Lung (tissue), 17 donors: ENCODE measurements at places on chromosomes 1 and 21. TPM values are rescaled to one million over a fixed set of nuclear protein-coding genes. Genes with fewer than 3 reads are reported as not detected.

Gene GSTM3
- 39.5 TPM for total RNA-seq

DNA sequence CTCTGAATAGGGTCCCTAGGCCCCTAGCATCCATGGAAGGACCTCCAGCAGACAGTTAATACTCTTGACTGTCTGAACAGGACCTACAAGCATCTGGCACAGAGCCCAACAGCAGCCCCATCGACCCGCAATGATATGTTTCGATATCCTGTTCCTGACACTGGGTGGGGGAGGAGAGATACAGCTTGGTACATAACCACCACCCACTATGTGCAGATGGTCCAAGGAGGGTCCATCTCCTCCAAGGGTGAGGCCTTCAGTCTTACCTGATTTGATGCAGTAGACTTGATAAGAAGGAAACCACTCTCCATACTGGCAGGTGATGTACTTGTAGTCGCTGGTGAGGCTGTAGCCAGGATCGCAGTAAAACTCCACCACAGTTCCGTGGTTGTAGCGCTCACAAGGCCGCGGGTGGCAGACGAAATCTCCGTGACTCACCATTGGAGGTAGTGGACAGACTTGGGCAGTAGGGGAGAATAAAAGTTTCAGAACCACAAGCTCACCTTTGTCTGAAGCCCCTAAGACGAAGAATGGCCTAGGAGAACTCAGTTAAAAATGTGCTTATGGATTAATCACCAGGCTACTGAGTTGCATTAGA, 86.0 kb upstream of the TLR5 start:
- H3K4me3 ChIP-seq: no peak overlapping the region
- H3K27ac ChIP-seq: no peak overlapping the region
- H3K27me3 ChIP-seq: no peaks in the 10 kb centered on the region
- no peaks in the 10 kb centered on the region for H3K36me3 ChIP-seq
- H3K4me1 ChIP-seq: no peaks in the 10 kb centered on the region

Gene LEFTY2
- total RNA-seq: 0.52 TPM

DNA sequence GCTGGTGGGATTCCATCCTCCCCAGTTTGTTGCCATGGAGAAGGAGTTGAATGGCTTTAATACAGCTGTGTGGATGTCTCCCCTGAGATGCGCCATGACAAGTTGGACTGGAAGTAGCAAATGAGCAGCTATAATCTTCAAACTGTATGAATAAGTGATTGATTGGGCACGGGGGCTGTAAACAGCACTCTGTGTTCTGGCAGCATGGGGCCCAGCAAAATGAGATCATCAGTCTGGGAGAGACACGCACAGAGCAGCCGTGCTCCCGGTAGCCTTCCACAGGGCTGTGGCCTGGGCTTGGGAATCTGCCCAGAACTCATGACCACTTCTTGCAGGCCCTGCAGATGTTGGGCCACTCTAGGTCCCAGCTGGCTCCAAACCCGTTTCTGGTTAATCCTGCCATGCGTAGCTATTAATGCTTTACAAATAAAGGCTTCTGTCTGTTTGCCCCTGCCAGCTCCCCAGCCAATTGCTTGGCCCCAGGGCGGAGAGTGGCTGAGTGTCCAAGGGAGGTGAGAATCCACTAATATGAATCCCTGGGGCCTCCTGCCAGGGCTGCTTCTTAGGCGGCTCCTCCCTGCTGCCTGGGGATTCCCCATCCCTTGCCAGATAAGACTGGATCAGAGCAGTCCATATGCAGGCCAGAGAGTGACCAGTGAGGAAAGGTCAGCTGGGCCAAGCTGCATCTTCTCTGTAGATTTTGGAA, 642.9 kb downstream of the AJAP1 start:
- no peak overlapping the region for H3K27ac ChIP-seq
- H3K27me3 ChIP-seq: peaks cover 3% of the 10 kb centered on the region
- H3K4me3 ChIP-seq: no peak overlapping the region
- H3K36me3 ChIP-seq: no peaks in the 10 kb centered on the region
- no peaks in the 10 kb centered on the region for H3K4me1 ChIP-seq

DNA sequence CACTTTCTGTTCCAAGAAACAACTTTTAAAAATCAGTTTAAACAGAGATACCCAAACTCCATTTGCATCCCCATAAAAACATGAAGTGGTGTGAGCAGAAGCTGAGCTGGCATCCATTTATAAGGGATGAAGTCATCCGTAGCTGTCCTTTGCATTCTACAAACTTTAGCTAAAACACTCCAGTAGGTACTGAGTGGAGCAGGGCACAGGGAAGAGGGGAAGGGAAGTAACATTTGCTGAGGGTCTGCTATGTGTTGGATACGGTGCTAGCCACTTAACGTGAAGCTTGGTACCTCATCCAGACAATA, 32.9 kb downstream of the VWA5B1 start:
- H3K27ac ChIP-seq: no peak overlapping the region
- peaks cover 3% of the 10 kb centered on the region for H3K4me1 ChIP-seq
- peaks cover 10% of the 10 kb centered on the region for H3K27me3 ChIP-seq
- DNase-seq: no peak
- H3K4me3 ChIP-seq: no peak overlapping the region

GRCh38 chr1:60762911-60763310, 319.4 kb upstream of the NFIA start:
- H3K36me3 ChIP-seq: no peaks in the 10 kb centered on the region
- DNase-seq: no peak
- peaks cover 8% of the 10 kb centered on the region for H3K4me1 ChIP-seq
- no peaks in the 10 kb centered on the region for H3K27me3 ChIP-seq
- no peak overlapping the region for H3K4me3 ChIP-seq

Gene KCNE2
- total RNA-seq: 0.65 TPM

Gene FAM177B
- total RNA-seq: 0.54 TPM

DNA sequence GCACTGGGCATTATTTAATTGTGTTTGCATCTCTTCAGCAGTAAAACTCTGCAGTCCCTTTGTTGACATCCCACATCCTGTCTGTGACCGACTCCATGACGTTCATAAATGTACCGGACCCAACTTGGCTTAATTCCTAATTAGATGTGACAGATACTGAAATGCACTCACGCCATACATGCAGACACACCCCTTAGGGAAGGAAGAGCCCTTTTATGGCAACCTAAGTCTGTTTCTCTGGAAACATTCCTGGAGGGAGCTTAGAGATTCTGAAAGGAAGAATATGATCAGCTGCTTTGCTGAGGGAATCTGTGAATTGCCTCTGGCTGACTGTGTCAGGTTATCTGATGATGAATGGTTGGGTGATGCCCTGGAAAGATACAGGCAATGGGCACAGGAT, 33.4 kb downstream of the ADAMTS5 start:
- H3K4me1 ChIP-seq: peaks cover 2% of the 10 kb centered on the region
- H3K27ac ChIP-seq: no peak overlapping the region
- H3K27me3 ChIP-seq: no peaks in the 10 kb centered on the region

DNA sequence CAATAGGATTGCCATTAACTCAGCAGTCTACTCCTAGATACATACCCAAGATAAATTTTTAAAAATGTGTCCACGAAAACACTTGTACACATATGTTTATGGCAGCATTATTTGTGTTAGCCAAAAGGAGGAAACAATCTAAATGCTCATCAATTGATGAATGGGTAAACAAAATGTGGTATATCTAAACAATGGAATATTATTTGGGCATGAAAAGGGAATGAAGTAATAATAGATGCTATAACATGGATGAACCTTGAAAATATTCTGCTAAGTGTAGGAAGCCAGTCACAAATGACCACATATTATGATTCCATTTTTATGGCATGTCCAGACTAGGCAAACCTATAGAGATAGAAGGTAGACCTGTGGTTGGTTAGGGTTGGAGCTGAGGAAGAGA, 34.3 kb downstream of the CFHR5 start:
- no peak for DNase-seq
- H3K36me3 ChIP-seq: no peaks in the 10 kb centered on the region
- H3K27me3 ChIP-seq: no peaks in the 10 kb centered on the region
- H3K4me1 ChIP-seq: no peaks in the 10 kb centered on the region
- H3K4me3 ChIP-seq: no peak overlapping the region
- H3K27ac ChIP-seq: no peak overlapping the region

DNA sequence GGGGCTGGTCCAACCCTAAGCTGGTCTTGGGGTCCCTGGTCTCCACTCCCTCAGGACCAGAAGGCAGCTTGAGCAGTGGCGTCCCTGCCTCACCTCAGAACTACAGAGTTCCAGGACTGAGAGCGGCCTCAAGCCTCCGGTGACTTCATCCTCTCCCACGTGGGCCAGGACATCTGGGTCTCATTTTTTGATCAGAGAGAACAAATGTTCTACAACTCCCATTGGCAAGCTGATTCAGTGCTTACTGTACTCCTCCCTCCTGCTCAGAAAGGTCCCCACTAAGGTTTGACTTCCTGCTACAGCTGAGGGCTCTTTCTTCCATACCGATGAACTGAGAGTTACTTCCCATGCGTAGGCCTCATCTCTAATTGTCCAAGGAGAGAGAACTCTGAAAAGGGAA, 78.5 kb downstream of the PLXNA2 start:
- peaks cover 23% of the 10 kb centered on the region for H3K4me1 ChIP-seq
- peaks cover 2% of the 10 kb centered on the region for H3K36me3 ChIP-seq
- DNase-seq: no peak
- H3K4me3 ChIP-seq: no peak overlapping the region

Gene TXNIP
- total RNA-seq: 556 TPM

DNA sequence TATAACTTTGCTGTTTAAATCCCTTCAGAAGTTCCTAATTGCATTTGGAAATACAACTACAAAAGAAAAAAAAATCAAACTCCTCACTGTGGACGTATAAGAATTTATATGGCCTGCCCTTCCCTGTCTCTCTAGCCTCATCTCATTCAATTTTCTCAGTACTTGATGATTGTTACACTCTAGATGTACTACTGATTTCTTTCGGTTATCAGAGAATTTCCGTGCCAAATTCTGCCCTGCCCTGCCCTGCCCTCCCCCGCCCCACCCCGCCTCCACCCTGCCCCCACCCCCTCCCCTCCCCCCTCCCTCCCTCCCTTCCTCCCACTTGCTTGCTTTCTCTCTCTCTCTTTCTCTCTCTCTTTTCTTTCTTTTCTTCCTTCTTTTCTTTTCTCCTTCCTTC, 71.7 kb upstream of the MPC2 start:
- no peaks in the 10 kb centered on the region for H3K27me3 ChIP-seq
- H3K27ac ChIP-seq: no peak overlapping the region
- no peak for DNase-seq
- no peaks in the 10 kb centered on the region for H3K4me1 ChIP-seq
- no peak overlapping the region for H3K4me3 ChIP-seq

- DNase-seq: no peak
- no peaks in the 10 kb centered on the region for H3K36me3 ChIP-seq
- H3K27ac ChIP-seq: no peak overlapping the region
- H3K27me3 ChIP-seq: no peaks in the 10 kb centered on the region
- no peaks in the 10 kb centered on the region for H3K4me1 ChIP-seq
These were observed 200.4 kb upstream of the ESRRG start for GRCh38 chr1:216923601-216924000.

Gene ADGRB2
- 1.8 TPM for total RNA-seq

DNA sequence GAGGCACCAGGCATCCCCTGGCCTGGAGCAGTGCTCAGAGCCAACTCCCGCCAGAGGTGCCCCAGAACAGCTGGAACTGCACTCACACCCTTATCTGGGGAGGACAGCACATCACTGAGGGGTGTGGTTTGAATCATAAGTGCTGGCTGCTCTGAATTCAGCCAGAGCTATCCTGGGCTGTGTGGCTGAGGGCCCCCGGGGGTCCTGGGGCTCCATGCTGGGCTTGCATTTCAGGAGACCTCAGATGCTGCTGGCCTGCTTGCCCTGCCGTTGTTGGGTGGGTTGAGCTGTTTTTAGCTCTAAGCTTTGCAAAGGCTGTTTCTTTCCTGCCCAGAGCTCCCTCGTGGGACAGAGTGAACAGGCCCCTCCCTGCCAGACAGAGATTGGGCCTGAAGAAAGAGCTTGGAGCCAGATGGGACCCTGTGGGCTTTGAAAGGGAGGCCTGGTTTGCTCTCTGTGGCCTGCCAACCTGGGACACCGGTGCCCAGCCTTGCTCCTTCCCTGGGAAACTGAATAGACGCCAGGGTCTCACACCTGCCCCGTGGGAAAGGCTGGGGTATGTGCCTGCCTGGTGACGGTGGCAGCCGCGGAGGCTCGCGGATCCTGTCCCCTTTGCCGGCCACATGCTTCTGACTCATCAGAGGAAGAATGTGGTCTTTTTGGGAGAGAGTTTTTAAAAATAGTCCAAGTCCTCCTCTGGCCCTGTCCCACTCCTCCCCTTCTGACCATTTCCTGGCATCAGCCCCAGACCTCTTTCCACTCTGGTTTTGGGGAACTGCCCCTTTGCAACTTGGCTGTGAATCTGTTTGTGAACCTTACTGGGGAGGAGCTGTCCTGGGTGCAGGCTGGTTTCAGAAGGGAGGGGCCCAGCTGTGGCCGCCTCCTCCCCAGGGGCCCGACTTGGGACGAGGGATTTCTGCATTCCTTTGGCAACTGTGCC, 30.0 kb downstream of the ARHGEF10L start:
- no peak overlapping the region for H3K4me3 ChIP-seq
- H3K27ac ChIP-seq: peak overlapping the region; percentile 83
- peak; percentile 71 for DNase-seq
- peaks cover 32% of the 10 kb centered on the region for H3K4me1 ChIP-seq
- H3K27me3 ChIP-seq: no peaks in the 10 kb centered on the region

Gene LYPD8
- total RNA-seq: not detected

Gene ANXA9
- 0.68 TPM for total RNA-seq

Gene CHI3L2
- total RNA-seq: 30.1 TPM

GRCh38 chr21:43702785-43703034, 16.2 kb upstream of the PDXK start:
- H3K4me1 ChIP-seq: no peaks in the 10 kb centered on the region
- H3K27me3 ChIP-seq: no peaks in the 10 kb centered on the region
- peak overlapping the region; percentile 84 for H3K27ac ChIP-seq
- H3K36me3 ChIP-seq: no peaks in the 10 kb centered on the region
- no peak overlapping the region for H3K4me3 ChIP-seq

Gene TNFAIP8L2
- total RNA-seq: 11.3 TPM

- H3K27me3 ChIP-seq: no peaks in the 10 kb centered on the region
- DNase-seq: peak; percentile 24
- peak overlapping the region; percentile 79 for H3K27ac ChIP-seq
- no peak overlapping the region for H3K4me3 ChIP-seq
- H3K36me3 ChIP-seq: peaks cover 3% of the 10 kb centered on the region
These were observed 191.2 kb downstream of the GABPA start for GRCh38 chr21:25925936-25926335.

Gene SLC44A5
- total RNA-seq: 0.31 TPM

GRCh38 chr1:43427524-43427923, 26.2 kb downstream of the HYI start:
- H3K27me3 ChIP-seq: no peaks in the 10 kb centered on the region
- peaks cover 47% of the 10 kb centered on the region for H3K36me3 ChIP-seq
- H3K27ac ChIP-seq: no peak overlapping the region
- peak; percentile 31 for DNase-seq

Gene GBP5
- total RNA-seq: 7.1 TPM

Gene CGN
- total RNA-seq: 74.9 TPM
